ENCODE measurements at places on chromosomes 6 and 20.

DNA sequence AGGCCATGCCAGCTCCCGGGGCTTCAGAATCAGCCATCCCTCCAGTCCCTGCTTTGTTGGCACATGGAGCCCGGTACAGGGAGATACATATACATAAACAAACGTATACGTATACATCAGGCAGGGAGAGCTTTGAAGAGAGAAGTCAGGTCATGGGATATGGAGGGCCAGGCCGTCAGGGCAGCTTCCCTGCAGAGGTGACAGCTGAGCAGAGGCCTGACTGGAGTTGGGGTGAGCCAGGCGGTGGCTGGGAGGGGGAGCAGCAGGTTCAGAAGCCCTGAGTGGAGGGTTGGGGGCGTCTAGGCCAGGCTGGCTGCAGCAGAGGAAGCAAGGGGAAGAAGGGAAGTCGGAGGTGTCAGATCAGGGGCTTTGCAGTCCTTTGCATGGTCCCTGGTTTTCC, 61.7 kb downstream of the STK35 start:
- DNase-seq: peak; percentile 28

- no peak for DNase-seq
Observed at GRCh38 chr20:34546751-34547181, 11.8 kb upstream of the MAP1LC3A start.

GRCh38 chr6:155340464-155341129, 26.3 kb upstream of the TFB1M start:
- DNase-seq: no peak

DNA sequence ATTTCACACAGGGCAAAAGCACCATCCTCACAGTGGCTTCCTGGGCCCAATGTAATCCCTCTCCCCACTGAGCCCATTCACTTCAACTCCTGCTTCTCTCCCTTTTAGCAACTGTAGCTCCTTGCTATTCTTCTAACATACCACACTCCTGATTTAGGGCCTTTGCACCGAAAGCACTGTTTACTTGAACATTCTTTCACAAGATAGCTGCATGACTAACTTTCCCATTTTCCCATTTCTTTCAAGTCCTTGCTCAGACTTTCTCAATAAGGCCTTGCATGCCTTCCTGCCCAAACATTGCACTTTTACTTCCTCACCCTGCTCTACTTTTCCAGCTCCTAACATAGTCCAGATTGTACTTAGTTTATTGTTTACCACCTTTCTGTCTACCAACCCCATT, 73.0 kb downstream of the SHPRH start:
- DNase-seq: no peak

- DNase-seq: no peak
Observed at GRCh38 chr6:43825187-43826115, 55.4 kb downstream of the VEGFA start.

- DNase-seq: no peak
Observed at GRCh38 chr6:90025523-90026061, 131.3 kb downstream of the GJA10 start.

DNA sequence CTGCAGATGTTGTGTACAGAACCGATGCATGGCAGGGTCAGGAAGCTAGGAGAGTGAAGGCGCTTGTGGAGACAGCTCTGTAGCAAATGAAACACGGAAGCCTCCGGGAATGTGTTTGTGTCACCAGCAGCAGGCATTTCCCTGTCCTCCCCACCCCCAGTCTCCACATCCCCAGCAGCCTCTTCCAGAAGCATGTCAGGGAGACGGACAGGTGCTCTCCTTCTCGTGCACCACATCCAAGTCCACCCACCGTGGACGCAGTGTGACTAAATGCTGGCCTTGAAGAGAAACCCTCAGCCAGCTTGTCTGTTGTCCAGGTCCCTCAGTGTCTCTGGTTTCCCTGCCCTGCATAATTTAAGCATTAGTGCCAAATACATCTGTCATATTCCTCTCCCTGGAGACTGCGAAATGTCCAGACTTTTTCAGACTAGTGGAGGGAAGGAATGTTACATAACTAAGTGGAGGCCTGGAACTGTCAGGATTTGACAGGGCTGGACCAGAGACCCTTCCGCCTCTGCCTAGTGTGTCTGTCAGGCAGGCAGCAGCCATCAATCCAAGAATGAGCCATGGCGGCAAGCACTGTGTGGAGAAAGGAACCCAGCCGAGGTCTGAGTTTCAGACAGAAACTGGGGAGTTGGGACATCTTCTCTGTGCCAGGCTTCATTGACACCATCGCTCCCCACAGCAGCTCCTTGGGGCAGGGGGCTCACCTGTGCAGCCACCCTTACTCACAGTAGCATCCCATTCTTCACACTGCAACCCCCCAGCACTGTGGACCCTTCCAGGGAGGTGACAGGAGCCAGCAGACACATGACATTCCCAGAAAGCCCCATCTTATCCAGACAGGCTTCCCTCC, 26.6 kb upstream of the PI16 start:
- DNase-seq: no peak

All from sciatic nerve (tissue), 2 donors.